Memory B cell (primary cell): ENCODE measurements at places on chromosomes 5 and 9.
A peak's percentile ranks its signal among the peaks of the same experiment; 100 is the strongest.

DNA sequence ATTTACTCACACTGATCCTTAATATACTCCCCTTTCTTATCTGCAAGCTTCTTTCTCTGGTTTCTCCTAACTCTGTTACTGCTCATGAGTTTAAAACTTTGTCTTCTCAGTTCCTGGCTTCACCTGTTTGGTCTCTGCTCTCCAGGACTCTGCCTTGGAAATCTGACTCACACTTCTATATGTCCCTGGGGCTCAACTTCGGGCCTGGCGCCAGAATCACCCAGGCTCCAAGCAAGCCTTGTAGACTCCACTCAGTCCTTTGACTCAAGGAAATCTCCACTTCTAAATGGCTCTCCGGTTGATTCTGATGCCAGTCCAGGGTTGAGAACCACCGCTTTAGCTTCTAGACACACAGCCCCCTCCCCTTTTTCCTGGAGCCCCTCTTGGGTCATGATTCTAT is 57.8 kb downstream of the TMC1 start:
- DNase-seq: no peak
- no peaks in the 10 kb centered on the region for H3K4me1 ChIP-seq
- H3K27me3 ChIP-seq: peaks cover 4% of the 10 kb centered on the region
- H3K27ac ChIP-seq: no peak overlapping the region
- H3K36me3 ChIP-seq: no peaks in the 10 kb centered on the region

GRCh38 chr5:14572385-14572784 is 9.2 kb upstream of the OTULINL start:
- no peaks in the 10 kb centered on the region for H3K36me3 ChIP-seq
- no peak overlapping the region for H3K4me3 ChIP-seq
- no peak for DNase-seq
- peaks cover 2% of the 10 kb centered on the region for H3K27me3 ChIP-seq
- H3K27ac ChIP-seq: no peak overlapping the region
- peaks cover 3% of the 10 kb centered on the region for H3K4me1 ChIP-seq

DNA sequence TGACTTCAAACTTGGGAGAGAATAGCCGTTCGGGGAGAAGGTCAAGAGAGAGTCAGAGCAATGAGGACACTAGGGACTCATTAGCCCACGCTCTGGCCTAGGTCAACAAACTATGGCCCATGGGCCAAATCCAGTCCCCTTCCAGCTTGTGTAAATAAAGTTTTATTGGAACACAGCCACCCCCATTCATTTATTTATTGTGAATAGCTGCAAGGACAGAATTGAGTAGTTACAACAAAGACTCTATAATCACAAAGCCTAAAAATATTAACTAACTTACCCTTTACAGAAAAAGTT is 33.1 kb upstream of the TRIM32 start:
- H3K27me3 ChIP-seq: no peaks in the 10 kb centered on the region
- H3K27ac ChIP-seq: no peak overlapping the region
- no peaks in the 10 kb centered on the region for H3K4me1 ChIP-seq
- DNase-seq: no peak
- H3K36me3 ChIP-seq: peaks cover 5% of the 10 kb centered on the region

DNA sequence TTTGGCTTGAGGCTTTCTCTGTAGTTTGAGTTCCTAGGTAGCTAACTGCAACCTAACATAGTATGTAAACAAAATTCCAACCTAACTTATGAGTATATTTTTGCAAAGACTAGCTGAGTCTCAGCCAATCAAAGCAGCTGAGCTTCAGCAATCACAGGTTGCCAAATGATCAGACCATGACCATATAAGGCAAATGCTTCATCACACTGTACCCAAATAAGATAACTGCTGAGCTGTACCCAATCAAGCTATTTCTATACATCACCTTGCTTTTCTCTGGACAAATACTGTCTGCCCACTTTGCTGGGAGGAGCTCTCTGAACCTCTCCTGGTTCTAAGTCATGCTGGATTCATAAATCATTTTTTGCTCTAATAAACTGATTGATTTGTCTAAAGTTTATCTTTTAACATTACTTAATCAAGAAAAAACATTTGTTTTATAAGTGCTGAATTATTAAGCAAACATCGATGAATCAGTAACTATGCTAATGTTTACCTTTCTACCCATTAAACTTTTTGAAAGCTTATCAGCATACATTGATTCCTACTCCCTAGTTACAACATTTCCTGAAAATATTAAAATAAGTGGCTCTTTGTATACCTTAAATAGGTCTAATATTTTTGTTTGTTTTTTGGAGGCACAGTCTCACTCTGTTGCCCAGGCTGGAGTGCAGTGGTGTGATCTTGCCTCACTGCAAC is 129.7 kb upstream of the PCA3 start:
- H3K4me1 ChIP-seq: peaks cover under 1% of the 10 kb centered on the region
- H3K27me3 ChIP-seq: no peaks in the 10 kb centered on the region
- H3K27ac ChIP-seq: no peak overlapping the region
- H3K4me3 ChIP-seq: no peak overlapping the region
- H3K36me3 ChIP-seq: no peaks in the 10 kb centered on the region

- H3K36me3 ChIP-seq: no peaks in the 10 kb centered on the region
- DNase-seq: no peak
- peaks cover 9% of the 10 kb centered on the region for H3K27me3 ChIP-seq
- H3K4me3 ChIP-seq: no peak overlapping the region
These were observed 156.3 kb downstream of the HMHB1 start for GRCh38 chr5:143968071-143968878.

DNA sequence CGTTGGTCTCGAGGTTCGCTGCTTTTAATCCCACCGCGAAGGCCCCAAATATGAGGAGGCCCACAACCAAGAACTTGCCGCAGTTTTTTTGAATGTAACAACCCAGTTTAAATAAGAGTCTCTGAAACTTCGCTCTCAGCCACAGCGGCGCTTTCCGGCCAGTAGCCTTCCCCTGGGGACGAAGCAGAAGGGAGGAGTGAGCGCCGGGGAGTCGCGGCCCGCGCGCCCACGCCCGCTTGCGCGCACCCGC is 10.4 kb downstream of the PTCH1 start:
- peaks cover 30% of the 10 kb centered on the region for H3K4me1 ChIP-seq
- peaks cover 4% of the 10 kb centered on the region for H3K36me3 ChIP-seq
- DNase-seq: no peak
- H3K27me3 ChIP-seq: peaks cover 30% of the 10 kb centered on the region
- H3K4me3 ChIP-seq: peak overlapping the region; percentile 97
- peak overlapping the region; percentile 48 for H3K27ac ChIP-seq
